ENCODE measurements at places on chromosomes 13 and 19.

DNA sequence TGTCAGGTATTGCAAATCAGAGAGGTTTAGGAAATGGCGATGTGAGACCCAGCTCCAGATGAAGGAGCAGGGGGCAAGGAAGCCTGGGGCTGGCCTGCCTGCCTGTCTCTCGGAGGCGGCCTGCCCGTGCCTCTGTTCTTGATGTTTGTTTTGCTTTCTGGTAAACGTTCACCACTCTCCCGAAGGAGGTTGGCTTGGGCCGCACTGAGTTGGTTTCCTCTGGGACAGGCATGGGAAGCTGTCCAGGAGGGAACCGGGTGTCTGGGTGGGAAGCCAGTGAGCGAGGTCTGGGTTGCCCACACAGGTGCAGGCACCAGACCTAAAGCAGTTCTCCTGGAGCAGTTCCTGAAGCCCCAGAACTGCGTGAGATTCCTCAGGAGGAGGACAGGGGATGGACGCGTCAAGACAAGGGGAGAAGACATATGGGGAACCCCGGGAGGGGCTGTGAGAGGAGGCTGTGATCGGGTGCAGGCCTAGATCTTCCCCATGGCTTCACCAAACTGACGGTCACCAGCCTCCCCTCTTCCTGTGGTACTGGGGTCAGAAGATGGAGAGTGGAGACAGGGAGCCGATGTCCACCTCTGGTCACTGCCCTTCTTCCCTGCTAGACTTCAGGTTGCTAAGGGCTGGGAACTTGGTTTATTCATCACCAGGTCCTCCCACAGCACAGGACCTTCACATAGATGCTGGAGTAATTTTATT, 15.2 kb downstream of the COL4A2 start:
- no peak for DNase-seq

GRCh38 chr13:113959198-113959597, 14.7 kb downstream of the C13orf46 start:
- DNase-seq, result no peak

DNA sequence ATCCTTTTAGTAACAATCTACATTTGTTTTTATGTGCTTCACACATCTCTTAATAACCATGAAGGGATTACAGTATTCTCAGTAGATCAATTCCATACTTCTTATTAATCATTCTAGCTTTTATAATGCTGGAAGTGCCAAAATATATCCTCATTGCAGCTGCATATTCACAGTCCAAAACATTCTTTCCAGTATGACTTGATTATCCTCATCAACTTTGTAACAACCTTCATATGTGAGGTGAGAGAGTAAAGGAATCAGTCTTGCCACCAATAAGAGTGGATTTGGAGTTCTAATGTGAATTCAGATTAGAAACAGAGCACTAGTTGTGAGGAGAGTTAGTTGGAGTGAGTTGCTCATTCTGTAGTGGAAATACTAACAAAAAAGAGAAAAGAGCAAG, 208.0 kb upstream of the SPRY2 start:
- no peak for DNase-seq

GRCh38 chr19:48991873-48992580, 1.1 kb downstream of the GYS1 start:
- DNase-seq, result no peak

- no peak for DNase-seq
These were observed 4.8 kb upstream of the TM9SF2 start for GRCh38 chr13:99496184-99497142.

DNA sequence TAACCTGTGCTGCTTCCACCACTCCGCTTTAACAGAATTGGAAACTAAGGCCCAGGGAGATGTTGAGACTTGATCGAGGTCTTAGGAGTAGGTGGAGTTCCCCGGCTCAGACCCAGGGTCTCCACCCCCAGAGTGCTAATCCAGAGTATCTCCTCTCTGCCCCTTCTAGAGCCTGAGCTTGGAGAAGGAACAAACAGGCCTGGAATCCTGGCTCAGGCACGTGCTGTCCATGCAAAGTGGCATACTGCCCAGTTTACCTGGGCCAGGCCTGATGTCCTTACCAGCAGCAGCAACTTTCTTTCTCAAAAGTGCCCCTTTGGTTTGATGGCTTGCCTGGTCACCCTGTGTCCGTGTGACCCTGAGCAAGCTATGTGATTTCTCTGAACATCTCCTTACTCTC, 3.7 kb downstream of the SYNGR4 start:
- no peak for DNase-seq

- no peak for DNase-seq
These were observed 263.0 kb downstream of the DCT start for GRCh38 chr13:94216476-94216875.

DNA sequence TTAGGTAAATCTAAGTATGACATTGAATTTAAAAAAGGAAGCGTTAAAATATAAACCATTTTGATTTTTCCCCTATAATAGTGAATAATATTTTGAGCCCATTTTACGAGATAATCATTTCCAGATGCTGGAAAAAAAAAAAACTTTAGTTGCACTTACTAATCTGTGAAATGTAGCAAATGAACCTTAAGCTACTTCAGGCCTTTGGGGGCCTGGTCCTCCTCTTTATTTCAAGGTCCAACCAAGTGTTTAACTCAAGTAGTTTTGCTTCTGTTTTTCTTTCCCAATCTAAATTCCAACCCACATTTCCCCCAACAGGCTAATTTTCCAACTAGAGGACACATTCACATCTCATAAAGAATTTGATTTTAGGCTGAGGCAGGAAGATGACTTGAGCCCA, 101.2 kb downstream of the TNFRSF19 start:
- no peak for DNase-seq

DNA sequence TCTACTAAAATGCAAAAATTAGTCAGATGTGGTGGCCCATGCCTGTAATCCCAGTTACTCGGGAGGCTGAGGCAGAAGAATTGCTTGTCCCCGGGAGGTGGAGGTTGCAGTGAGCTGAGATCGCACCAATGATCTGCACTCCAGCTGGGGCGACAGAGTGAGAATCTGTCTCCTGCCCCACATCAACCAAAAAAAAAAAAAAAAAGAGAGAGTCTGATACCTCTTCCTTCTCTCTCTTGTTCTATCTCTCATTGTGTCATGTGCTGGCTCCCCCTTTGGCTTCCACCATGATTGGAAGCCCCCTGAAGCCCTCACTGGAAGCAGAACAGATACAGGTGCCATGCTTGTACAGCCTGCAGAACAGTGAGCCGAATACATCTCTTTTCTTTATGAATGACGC, 20.4 kb downstream of the CLEC11A start:
- no peak for DNase-seq
